ENCODE measurements at places on chromosomes 12 and 14. TPM values are rescaled to one million over a fixed set of nuclear protein-coding genes. Genes with fewer than 3 reads are reported as not detected.

GRCh38 chr12:116381744-116382685, 104.5 kb upstream of the MED13L start:
- DNase-seq: peak; percentile 37

DNA sequence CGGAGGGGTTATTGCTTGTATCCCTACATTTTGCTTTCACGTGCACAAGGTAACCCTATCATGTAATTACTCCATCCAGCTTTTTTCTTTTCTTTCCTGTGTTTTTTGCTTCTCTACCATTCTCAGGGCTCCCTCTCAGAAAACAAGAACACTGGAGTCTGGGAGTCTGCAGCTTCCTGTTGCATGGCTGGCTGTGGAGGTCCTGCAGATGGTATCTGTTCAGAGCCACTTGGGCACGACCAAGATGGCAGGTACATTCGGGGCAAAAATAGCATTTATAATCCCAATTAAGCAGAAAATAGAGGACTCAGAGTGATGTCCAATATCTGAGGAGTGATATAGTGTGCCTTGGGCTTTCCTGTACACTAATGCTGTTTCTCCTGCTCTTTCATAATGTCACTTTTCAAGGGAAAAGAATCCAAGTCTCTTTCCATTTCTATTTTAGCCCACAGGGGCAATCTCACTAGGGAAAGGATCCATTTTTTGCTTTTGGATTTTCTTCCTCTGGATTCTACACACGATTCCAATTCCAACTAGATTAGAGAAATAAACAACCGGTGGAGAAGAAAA, 3.2 kb upstream of the NUMB start:
- DNase-seq: no peak

DNA sequence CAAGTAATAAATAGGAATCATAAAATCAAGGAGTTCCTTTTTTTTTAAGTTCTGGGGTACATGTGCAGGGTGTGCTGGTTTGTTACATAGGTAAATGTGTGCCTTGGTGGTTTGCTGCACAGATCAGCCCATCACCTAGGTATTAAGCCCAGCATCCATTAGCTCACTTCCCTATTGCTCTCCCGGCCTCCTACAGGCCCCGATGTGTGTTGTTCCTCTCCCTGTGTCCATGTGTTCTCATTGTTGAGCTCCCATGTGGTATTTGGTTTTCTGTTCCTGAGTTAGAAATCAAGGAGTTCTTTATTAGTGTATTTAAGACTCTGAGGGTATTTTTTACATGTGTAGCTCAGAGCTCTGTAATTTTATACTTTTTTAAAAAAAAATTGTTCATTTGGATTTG, 86.0 kb downstream of the SCFD1 start:
- DNase-seq: no peak

DNA sequence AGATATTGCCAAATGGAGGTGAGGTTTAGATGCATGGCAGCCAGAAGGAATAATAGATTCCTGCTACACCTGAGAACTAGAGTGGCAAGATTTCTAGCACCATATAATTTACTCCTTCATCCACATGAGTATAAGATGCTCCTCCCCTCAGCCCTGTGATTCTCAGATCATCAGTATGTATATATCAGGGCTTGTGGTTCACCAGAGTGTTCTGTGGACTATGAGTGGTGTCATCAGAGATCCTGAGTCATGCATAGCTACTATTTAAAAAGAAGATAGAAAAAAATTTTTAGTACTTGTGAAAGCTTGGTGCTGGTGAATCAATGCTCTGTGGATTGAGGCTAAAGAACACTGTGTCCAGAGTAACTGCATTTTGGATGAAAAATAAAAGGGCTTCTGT, 285.9 kb downstream of the BMP4 start:
- DNase-seq: no peak

GRCh38 chr12:132739600-132740312, 21.9 kb downstream of the ANKLE2 start:
- DNase-seq: no peak

GRCh38 chr12:9064815-9065606, 50.7 kb downstream of the A2M start:
- peak; percentile 61 for DNase-seq

GRCh38 chr12:70110085-70110484, 133.1 kb upstream of the CNOT2 start:
- no peak for DNase-seq

DNA sequence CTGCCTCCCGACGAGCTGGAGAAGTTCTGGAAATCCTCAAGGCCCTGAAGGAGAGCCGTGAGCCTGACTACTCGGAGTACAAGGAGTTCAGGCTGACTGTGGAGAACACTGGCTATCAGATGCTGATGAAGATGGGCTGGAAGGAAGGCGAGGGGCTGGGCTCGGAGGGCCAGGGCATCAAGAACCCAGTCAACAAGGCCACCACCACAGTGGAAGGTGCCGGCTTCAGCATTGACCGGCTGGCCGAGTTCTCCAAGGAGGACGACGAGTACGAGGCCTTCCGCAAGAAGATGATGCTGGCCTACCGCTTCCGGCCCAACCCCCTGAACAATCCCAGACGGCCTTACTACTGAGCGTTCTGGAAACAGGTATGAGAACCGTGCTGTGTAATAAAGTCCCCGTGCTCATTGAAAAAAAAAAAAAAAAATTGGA, 366.1 kb upstream of the ATXN7L3B start:
- DNase-seq: no peak

GRCh38 chr12:41663598-41664265, 475.6 kb downstream of the PDZRN4 start:
- DNase-seq: peak; percentile 58

DNA sequence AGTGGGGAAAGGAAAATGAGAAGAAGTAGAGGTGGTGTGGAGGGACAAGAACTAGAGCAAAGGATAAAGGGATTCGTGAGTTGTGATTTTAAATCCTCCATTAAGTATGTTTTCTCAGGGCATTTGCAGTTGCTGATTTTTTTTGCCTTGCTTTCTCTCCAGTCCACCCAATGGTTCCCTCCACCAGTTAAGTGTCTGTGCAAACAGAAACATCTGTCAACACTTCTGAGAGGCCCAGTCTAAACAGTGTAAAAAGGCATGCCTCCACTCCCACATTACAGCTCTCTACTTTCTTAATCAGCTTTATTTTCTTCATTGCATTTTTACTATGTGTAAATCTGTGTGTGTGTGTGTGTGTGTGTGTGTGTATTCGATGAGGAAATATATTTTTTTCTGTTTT, 141.2 kb downstream of the PPFIA2 start:
- no peak for DNase-seq

DNA sequence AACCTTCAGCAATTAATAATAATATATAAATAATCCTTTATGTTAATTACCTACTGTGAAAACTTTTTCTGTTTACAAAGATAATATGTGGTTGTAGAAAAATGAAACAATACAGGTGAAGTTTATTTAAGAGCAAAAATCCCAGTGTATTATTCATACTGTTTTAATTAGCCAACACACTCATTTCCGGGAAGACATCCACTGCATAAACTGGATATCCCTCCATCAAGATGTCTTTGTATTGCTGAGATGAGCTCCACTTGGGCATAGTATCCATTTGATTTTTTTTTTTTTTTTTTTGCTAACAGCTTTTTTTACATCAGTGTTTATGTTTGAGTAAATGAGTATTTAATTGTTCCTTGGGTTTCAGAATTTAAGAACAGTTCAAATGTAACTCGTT, 13.7 kb upstream of the DERA start:
- DNase-seq: no peak

- DNase-seq: peak; percentile 12
These were observed 952 bp downstream of the DRAM1 start for GRCh38 chr12:101878243-101878821.

GRCh38 chr14:55600784-55601561, 21.0 kb downstream of the KTN1 start:
- DNase-seq: no peak

DNA sequence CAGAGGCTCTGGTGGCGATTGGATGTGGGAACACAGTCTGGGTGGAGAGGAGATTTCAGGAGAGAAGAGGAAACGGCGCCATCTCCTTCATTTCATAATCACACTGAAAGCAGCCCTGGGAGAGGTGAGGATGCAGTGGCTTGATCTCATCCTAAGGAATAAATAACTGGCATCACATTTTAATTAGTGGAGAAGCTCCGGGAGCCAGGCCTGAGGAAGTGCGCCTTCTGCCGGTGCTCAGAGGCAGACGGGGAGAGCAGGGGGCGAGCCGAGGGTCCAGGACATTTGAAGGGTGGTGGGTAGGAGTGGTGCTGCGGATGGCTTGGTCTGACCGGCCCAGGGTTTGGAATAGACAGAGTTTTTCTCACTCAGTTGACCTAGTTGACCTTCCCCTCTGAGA, 265.0 kb downstream of the CACNA1C start:
- DNase-seq: no peak

- DNase-seq: no peak
These were observed 142.3 kb downstream of the FUT8 start for GRCh38 chr14:65554837-65555236.

DNA sequence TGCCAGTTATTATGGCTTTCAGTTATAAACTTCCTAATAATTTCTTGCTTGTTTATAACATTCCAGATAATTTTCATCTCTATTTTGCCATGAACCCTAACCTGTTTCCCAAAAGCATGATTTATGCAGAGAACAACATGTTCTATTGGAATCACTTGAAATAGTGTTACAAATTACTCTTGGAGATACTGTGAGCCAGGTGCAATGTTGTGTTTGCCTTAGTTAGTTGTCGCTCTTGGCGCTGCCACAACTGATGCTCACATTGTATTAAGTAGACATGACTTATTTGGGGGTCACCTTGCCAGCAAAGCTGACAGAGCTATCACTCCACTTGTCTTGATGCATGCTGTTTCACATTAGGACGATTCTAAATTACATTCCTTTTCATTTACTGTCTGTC, 49.4 kb downstream of the TSPAN8 start:
- peak; percentile 72 for DNase-seq

DNA sequence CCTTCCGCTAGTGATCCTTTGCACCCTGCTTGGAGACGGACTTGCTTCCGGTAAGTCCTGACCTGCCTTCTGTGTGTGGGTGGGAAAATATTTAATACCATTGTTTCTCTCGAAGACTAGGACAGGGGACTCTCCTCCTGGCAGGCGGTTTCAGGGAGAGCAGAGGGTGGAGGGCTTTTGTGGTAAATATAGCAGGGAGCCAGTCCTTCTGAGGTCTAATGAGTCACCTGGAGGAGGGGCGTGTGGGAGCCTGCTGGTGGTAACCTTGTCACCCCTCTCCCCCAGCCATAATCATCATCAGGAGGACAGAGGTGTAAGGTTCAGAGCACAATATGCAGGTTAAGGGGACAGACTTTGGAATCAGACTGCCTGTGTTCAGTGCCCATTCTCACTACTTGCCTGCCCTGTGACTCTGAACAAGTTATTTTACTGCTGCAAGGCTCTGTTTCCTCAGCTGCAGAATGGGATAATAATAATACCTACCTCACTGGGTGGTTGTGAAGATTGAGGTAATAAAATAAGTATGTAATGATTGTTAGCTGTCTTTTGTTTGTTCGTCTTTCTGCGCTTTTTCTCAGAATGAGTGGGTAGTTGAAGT, 47.4 kb downstream of the SUSD6 start:
- no peak for DNase-seq

DNA sequence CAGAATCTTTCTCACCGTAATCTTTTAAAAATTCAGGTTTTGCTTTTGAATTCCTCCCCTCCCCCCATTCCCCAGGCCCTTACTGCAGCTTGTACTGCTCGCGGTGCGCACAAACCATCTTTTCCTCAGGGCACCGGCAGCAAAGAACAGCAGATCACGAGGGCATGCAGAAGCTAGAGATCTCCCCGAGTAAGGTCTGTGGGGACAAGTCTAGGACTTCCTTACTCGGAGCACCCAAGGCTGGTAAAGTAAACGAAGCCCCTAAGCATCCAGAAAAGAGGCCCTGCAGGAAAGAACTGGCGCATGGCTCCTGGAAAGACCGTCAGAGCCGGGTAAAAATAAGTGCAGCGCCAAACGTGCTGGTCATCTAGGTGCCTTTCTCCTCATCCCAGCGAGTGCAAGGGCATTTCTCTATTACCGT, 727 bp downstream of the LDHB start:
- DNase-seq: peak; percentile 50

DNA sequence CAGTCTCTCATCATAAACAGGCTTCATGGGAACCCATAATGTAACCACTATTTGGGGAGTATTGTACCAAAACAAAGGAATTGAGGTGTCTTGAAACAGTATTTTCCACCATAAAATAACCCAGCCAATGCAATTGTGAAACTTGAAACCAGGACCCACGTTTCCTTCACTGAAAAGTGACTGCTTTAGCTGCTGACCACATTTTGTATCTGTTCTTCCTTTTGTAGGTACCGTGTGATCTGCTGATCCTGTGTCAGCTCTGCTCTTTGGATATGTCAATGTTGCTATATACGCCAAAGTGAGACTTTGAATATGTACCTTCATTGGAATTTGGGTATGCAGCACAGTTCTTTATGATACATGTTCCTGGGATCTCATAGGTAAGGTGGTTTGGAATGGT, 95.1 kb upstream of the CNTN1 start:
- no peak for DNase-seq

DNA sequence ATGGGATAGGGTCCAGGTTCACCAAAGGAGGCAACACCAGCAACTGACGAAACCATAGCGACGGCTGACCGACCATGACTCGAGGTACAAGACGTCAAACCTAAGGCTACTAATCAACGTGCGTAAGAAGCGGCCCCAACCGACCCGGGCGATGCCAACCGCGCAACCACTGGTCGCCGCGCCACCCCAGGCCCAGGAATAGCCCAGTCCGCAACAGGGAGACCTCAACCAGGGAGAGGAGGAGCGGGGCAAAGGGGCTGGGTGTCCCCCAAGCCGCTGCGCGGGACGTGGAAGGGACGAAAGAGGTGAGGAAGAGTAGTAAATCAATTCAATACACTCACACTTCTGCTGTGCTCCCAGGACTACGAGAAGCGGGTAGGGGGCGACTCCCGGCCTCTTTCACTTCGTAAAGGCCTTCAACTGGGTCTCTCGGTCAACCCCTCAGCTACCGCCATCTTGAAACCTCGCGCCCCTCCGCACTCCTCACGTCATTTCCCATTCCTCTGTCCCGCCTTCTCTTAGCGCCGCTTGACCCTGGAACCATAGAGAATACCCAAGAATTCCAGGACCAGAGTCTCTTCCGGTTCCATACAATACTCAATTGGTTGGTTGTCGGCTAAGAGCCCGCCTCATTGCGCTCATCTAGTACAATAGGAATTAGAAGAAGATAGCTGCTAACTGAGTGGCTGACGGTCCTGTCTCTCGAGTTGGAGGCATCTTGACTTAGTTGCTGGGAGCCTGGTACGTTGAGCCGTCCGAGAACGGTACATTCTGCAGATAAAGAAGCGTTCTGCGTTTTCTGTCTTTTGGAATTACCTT, at the start of the genes C12orf60 and WBP11:
Gene C12orf60 (plus strand): TSS at position 660 of the 819 bp plus-strand sequence. CDS start 19,266 bp downstream, outside the sequence.
Gene WBP11 (minus strand): TSS at position 468 of the 819 bp plus-strand sequence. CDS start 2,095 bp downstream, outside the sequence.
- peak; percentile 97 for DNase-seq

GRCh38 chr14:66216763-66217162, 269.4 kb upstream of the CCDC196 start:
- DNase-seq: no peak

The DDHD1 gene
- polyA plus RNA-seq: 5.2 TPM

The MUCL1 gene
- polyA plus RNA-seq: not detected

The IL26 gene
- polyA plus RNA-seq: not detected

The PLEKHG3 gene
- 24.1 TPM for polyA plus RNA-seq

The DGKA gene
- polyA plus RNA-seq: 14.0 TPM

The C12orf75 gene
- polyA plus RNA-seq: 8.3 TPM

The EDDM3A gene
- polyA plus RNA-seq: not detected

The TAS2R13 gene
- polyA plus RNA-seq: not detected

The RD3L gene
- polyA plus RNA-seq: not detected

The TXNDC16 gene
- polyA plus RNA-seq: 7.1 TPM

Data from muscle of arm (tissue), 14 donors.